ENCODE measurements at places on chromosomes 11 and 22. TPM values are rescaled to one million over a fixed set of nuclear protein-coding genes. Genes with fewer than 3 reads are reported as not detected.

Gene TRIM66
- total RNA-seq, result 13.3 TPM

GRCh38 chr11:115184901-115185300 is 319.3 kb downstream of the CADM1 start:
- DNase-seq, result no peak
- no peak overlapping the region for H3K27ac ChIP-seq
- H3K27me3 ChIP-seq, result no peaks in the 10 kb centered on the region
- H3K4me3 ChIP-seq, result no peak overlapping the region

- peak overlapping the region; percentile 21 for H3K4me3 ChIP-seq
- DNase-seq, result peak; percentile 80
- peak overlapping the region; percentile 68 for H3K27ac ChIP-seq
Observed at GRCh38 chr11:43367382-43368178, 8.9 kb downstream of the TTC17 start.

Gene RAB39A
- 36.2 TPM for total RNA-seq

- no peak for DNase-seq
- H3K4me3 ChIP-seq, result no peak overlapping the region
- no peaks in the 10 kb centered on the region for H3K4me1 ChIP-seq
- H3K27me3 ChIP-seq, result no peaks in the 10 kb centered on the region
Observed at GRCh38 chr11:130526846-130527245, 78.4 kb downstream of the ADAMTS15 start.

Gene OR52H1
- not detected for total RNA-seq

DNA sequence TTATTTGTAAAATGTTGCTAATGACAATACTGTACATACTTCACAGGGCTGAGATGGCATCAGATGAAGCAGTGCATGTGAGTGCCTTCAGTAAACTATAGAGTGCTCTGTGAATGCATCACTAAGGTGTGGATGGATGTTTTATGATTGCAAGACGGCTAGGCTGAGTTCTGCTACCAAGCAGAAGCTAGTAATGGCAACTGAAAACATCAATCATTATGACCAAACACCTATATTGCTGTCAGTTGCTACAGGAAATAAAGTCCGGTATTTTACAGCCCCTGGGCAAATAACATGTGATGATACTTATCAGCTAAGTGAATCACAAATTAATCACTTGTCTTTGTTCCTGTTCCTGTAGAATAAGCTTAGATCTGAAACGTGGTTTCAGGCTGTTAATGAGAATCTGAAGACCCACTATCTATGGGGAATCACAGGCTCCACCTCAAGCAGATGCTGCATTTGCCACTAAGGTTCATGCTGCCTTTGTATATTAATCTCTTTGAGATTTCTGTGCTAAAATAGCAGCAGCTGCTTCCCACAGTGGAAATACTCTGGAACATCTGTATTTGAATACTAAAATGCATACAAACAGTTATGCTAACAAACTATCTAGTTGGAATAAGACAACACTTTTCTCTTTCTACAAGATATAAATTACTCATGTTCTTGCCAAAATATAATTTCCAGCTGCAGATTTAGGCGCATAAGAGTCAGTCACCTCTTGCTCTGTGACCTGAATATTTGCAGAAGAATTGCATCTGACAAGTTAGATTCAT is 254.0 kb upstream of the PITPNB start:
- no peaks in the 10 kb centered on the region for H3K27me3 ChIP-seq
- no peaks in the 10 kb centered on the region for H3K36me3 ChIP-seq
- no peak for DNase-seq
- H3K4me3 ChIP-seq, result no peak overlapping the region
- no peak overlapping the region for H3K27ac ChIP-seq

Gene GGT1
- 36.4 TPM for total RNA-seq

Gene IMMP1L
- total RNA-seq, result 83.4 TPM

Gene MLC1
- not detected for total RNA-seq

Gene CTSF
- total RNA-seq, result not detected

DNA sequence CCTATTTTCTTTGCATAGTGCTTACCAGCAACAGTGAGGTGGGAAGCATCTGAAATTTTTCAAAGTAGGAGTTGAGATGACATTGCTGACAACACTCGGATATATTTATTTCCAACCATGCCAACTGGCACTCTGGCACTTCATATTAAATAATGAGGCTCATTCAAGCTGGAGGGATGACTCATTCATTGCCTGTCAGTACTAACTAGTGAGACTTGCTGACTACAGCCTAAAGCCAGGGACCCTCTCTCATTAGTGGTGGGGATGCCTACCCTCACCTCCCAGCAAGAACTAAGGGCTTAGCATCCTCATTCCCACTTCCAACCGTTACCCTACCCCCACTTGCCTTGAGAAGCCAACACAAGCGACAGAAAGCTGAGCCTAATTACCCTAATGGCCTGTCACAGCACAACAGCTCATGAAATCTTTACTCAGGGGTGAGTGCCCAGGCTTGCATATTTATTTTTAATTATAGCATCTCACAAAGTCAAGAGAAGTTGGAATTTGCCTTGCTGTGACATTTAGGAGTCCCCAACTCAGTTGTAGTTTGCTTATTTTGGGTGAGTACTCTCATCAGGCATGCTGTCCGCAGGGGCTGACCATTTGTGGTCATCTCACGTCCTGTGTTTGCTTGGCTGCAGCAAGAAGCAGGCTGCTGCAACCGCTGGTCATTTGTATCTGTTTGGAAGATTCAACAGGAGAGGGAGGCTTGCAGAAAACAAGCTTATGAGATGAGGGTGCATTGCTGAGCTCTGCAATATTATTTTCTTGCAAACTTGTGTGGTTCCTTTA is 181.6 kb upstream of the POU2AF2 start:
- H3K4me3 ChIP-seq, result no peak overlapping the region
- H3K27ac ChIP-seq, result no peak overlapping the region
- peaks cover 15% of the 10 kb centered on the region for H3K27me3 ChIP-seq
- H3K4me1 ChIP-seq, result no peaks in the 10 kb centered on the region
- no peaks in the 10 kb centered on the region for H3K36me3 ChIP-seq

DNA sequence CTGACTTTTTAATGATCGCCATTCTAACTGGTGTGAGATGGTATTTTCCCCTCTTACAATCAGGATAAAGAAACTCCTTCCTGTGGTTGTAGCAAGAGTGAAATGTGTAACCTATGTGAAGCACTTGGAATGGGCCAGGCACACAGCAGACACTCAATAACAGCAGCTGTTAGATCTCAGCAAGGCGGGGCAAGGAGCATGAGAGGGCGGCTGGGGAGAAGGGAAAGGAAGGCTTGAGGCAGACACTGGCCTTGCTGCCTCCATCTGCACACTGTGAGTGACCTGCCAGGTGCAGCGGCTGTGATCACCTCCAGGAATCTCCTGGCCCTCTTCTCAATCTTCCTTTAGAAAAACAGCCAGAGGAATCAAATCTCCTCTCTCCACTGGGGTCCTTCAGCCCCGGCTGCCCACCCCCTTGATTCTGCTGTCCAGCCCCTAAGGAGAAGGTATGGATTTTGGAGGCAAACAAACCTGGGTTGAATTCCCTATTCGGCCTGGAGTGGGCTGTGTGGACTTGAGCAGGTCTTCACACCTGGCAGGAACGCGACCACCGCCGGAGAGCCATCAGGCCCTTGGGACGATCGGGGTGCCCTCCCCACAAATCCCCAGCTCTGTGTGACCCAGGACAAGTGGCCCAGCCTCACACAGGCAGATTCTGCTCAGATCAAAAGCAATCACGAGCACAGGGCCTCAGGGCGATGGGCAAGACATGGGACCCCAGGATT is 49.0 kb downstream of the RPUSD4 start:
- no peaks in the 10 kb centered on the region for H3K27me3 ChIP-seq
- DNase-seq, result no peak
- H3K36me3 ChIP-seq, result no peaks in the 10 kb centered on the region
- peak overlapping the region; percentile 43 for H3K4me3 ChIP-seq
- peak overlapping the region; percentile 45 for H3K27ac ChIP-seq
- peaks cover 40% of the 10 kb centered on the region for H3K4me1 ChIP-seq

- no peaks in the 10 kb centered on the region for H3K4me1 ChIP-seq
- H3K27ac ChIP-seq, result no peak overlapping the region
- no peak for DNase-seq
- no peaks in the 10 kb centered on the region for H3K27me3 ChIP-seq
Observed at GRCh38 chr11:20937826-20938225, 268.4 kb downstream of the NELL1 start.

DNA sequence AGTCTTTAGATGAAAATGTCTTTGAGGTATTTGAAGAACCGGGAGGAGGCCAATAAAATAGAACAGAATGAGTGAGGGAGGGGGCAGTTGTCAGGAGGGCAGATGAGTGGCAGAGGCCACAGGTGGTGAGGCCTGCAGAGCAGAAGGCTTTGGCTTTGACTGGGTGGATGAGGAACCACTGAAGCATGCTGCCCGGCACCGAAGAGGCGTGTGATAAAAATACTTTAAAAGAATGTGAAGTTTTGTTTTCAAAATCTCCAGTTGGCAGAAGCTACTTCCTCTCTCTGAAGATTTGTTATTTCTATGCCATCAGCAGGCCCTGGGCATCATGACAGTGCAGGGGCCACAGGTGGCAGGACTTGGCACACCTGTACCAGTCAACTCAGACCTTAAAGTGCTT is 6.3 kb downstream of the MS4A12 start:
- peak overlapping the region; percentile 33 for H3K4me3 ChIP-seq
- no peaks in the 10 kb centered on the region for H3K27me3 ChIP-seq
- no peaks in the 10 kb centered on the region for H3K36me3 ChIP-seq

DNA sequence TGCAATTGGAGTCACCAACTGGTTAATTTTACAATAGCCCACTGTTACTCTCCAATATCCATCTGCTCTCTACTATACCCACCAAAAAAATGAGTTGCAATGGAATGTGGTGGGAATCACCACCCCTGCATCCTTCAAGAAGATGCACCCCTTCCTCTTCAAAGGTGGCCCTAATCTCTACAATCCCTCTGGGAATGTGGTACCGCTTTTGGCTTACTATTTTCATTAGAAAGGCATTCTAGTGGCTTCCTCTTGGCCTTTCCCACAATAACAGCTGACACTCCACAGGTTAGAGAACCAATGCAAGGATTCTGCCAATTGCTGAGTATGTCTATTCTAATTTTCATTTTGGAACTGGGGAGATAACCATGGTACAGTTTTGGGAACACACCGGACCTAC is 33.2 kb upstream of the CWF19L2 start:
- H3K36me3 ChIP-seq, result no peaks in the 10 kb centered on the region
- no peak for DNase-seq
- no peaks in the 10 kb centered on the region for H3K27me3 ChIP-seq
- no peak overlapping the region for H3K27ac ChIP-seq
- H3K4me3 ChIP-seq, result no peak overlapping the region
- H3K4me1 ChIP-seq, result no peaks in the 10 kb centered on the region

GRCh38 chr11:993632-994167 is 42.8 kb downstream of the MUC6 start:
- H3K36me3 ChIP-seq, result no peaks in the 10 kb centered on the region
- H3K27me3 ChIP-seq, result no peaks in the 10 kb centered on the region
- no peak for DNase-seq
- H3K4me1 ChIP-seq, result no peaks in the 10 kb centered on the region

Gene PKDREJ
- not detected for total RNA-seq

- H3K27ac ChIP-seq, result no peak overlapping the region
- no peaks in the 10 kb centered on the region for H3K36me3 ChIP-seq
- H3K4me3 ChIP-seq, result no peak overlapping the region
- no peaks in the 10 kb centered on the region for H3K27me3 ChIP-seq
- DNase-seq, result no peak
- no peaks in the 10 kb centered on the region for H3K4me1 ChIP-seq
Observed at GRCh38 chr22:43774318-43774915, 37.7 kb downstream of the EFCAB6 start.

Gene APLNR
- total RNA-seq, result not detected

DNA sequence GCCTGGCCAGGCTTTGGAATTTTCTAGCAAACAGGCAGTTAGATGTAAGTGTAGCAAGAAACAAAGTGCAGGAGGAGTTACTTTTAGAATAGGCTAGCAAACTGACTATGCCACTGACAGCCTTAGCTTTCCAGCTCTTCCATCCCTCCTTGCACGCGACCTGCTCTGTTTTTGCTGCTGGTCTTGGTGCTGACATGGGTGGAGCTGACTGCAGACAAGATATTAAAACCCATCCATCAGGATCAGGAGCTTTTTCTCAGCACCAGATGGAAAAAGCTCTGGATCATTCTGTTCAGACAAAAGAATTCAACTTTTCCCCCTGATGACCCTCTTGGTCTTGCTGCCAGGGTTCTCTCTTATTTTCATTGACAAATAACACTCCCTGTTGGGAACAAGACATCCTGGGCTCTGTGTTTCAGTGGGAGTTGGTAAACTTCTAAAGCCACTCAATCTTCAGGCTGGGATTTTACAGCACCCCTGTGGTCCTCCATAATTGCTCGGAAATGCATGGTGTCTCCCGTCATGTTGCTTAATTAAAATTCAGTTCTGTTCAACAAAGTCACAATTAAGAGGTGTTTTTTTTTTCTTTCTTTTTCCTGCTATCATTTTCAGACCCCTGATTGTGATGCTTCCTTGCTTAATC is 240.0 kb upstream of the LARGE1 start:
- no peak overlapping the region for H3K27ac ChIP-seq
- H3K4me3 ChIP-seq, result no peak overlapping the region
- H3K27me3 ChIP-seq, result no peaks in the 10 kb centered on the region
- H3K4me1 ChIP-seq, result no peaks in the 10 kb centered on the region
- DNase-seq, result no peak

- H3K27ac ChIP-seq, result no peak overlapping the region
- H3K36me3 ChIP-seq, result no peaks in the 10 kb centered on the region
- H3K27me3 ChIP-seq, result no peaks in the 10 kb centered on the region
- peaks cover 56% of the 10 kb centered on the region for H3K4me1 ChIP-seq
- DNase-seq, result no peak
Observed at GRCh38 chr11:829847-830294, 2.2 kb downstream of the CRACR2B start.

Gene C11orf86
- not detected for total RNA-seq

Gene MRGPRE
- total RNA-seq, result not detected

DNA sequence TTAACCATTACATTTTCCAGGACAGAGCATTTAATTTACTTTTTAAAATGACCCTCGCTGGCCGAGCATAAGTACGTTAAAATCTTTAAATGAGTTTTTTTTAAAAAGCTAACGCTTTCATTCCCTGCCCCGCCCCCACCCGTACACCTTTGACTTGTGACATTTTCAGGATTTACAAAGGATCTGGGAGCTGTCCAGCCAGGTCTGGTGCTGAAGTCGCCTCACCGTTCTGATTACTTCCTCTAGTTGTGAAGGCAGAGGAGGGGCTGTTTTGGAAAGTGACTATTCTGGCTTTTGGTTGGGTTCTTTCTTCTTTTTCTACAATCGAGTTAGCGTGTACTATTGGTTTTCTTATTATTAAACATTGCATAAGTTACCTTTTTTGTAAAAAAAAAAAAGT is 2.9 kb downstream of the C11orf87 start:
- no peaks in the 10 kb centered on the region for H3K4me1 ChIP-seq
- H3K27ac ChIP-seq, result no peak overlapping the region
- H3K4me3 ChIP-seq, result no peak overlapping the region
- peak; percentile 77 for DNase-seq

Gene ELMOD1
- total RNA-seq, result 0.65 TPM

Gene OSM
- not detected for total RNA-seq

GRCh38 chr11:125357551-125357950 is 138.5 kb downstream of the FEZ1 start:
- H3K36me3 ChIP-seq, result no peaks in the 10 kb centered on the region
- H3K27ac ChIP-seq, result peak overlapping the region; percentile 100

All from Karpas-422 (cell line).